GM23338 (cell line): ENCODE measurements at places on chromosomes 2 and 18. TPM values are rescaled to one million over a fixed set of nuclear protein-coding genes. Genes with fewer than 3 reads are reported as not detected.
A peak's percentile ranks its signal among the peaks of the same experiment; 100 is the strongest.

The EHD3 gene
- total RNA-seq = 11.9 and 12.6 TPM in 2 replicates

The PARD6G gene
- 17.2 and 18.5 TPM in 2 replicates for total RNA-seq

The RSAD2 gene
- total RNA-seq = 0.10 TPM in 1 of 2 replicates, not detected in the other

The ALK gene
- total RNA-seq = 0.16 and 0.35 TPM in 2 replicates

The SERPINB12 gene
- total RNA-seq = not detected in 2 replicates

The CGREF1 gene
- 2.3 and 4.1 TPM in 2 replicates for total RNA-seq

The RFTN2 gene
- total RNA-seq = 0.42 and 1.0 TPM in 2 replicates

The PLEK gene
- not detected in 2 replicates for total RNA-seq

The CPO gene
- 0.94 TPM in 1 of 2 replicates, not detected in the other for total RNA-seq

The HNMT gene
- 3.4 and 5.7 TPM in 2 replicates for total RNA-seq

The MAP2 gene
- total RNA-seq = 3.2 and 4.4 TPM in 2 replicates

The NT5DC4 gene
- not detected in 2 replicates for total RNA-seq

The NEB gene
- total RNA-seq = 8.2 and 13.7 TPM in 2 replicates

The FAM110C gene
- 20.9 and 24.8 TPM in 2 replicates for total RNA-seq

GRCh38 chr2:155498106-155498505, 799.6 kb downstream of the KCNJ3 start:
- no peak overlapping the region for H3K27ac ChIP-seq
- H3K36me3 ChIP-seq = no peaks in the 10 kb centered on the region

GRCh38 chr18:56067214-56067894, 479.4 kb upstream of the TCF4 start:
- no peaks in the 10 kb centered on the region for H3K36me3 ChIP-seq
- H3K4me1 ChIP-seq = peaks cover 3% of the 10 kb centered on the region
- no peak overlapping the region for H3K4me3 ChIP-seq
- no peak overlapping the region for H3K27ac ChIP-seq
- H3K27me3 ChIP-seq = no peaks in the 10 kb centered on the region

GRCh38 chr18:74515620-74516231, 18.6 kb upstream of the CNDP1 start:
- DNase-seq = no peak
- H3K36me3 ChIP-seq = peaks cover 10% of the 10 kb centered on the region; the same call in 1 of the 2 replicates
- H3K27ac ChIP-seq = no peak overlapping the region
- no peak overlapping the region for H3K4me3 ChIP-seq

DNA sequence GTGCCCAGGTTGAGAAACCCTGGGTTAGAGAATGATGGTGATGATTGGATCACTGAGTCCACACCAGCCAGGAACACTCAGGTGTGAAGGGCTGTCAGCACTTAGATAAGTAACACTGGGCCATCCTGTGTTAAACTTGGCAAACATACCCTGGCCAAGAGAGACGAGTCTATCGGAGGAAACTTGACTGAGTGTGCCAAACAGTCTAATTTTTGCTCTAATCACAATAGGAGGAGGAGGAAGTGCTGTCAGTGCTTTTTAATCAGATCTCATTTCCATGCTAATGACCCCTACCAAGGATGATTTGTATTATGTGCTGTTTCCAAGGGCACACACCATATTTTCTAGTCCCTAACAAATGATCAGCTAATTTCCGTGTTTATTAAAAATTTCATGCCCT, 63.8 kb upstream of the SEC11C start:
- H3K36me3 ChIP-seq = no peaks in the 10 kb centered on the region
- no peaks in the 10 kb centered on the region for H3K27me3 ChIP-seq
- DNase-seq = no peak

GRCh38 chr18:24103320-24104021, 35.4 kb upstream of the CABYR start:
- 0 out of 2 replicates have a peak overlapping the region, but pooled peaks have one; percentile 35 for H3K27ac ChIP-seq
- H3K27me3 ChIP-seq = no peaks in the 10 kb centered on the region
- no peak for DNase-seq
- peaks cover 9% of the 10 kb centered on the region for H3K36me3 ChIP-seq
- H3K4me3 ChIP-seq = no peak overlapping the region
- no peaks in the 10 kb centered on the region for H3K4me1 ChIP-seq

DNA sequence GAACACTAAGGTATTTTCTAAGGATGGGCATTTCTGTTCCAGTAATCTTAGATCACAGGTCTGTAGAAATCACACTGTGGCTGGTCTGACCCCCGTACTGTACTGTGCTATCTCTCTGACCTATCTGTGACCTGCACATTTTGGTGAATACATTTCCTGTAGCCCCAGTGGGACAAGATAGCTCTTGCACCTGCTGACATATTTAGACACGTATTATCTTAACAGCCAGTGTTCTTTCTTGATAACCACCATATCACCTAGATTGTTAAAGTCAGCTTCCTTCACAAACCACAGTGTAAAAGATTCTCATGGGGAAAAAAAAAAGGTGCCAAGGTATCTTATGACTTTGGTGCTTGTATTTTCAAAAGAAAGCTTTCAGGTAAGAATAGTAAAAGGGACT, 39.8 kb upstream of the TMEM247 start:
- no peaks in the 10 kb centered on the region; the same call in 1 of the 2 replicates for H3K4me1 ChIP-seq
- no peaks in the 10 kb centered on the region for H3K36me3 ChIP-seq
- DNase-seq = no peak
- H3K27me3 ChIP-seq = no peaks in the 10 kb centered on the region
- H3K4me3 ChIP-seq = no peak overlapping the region
- H3K27ac ChIP-seq = no peak overlapping the region

DNA sequence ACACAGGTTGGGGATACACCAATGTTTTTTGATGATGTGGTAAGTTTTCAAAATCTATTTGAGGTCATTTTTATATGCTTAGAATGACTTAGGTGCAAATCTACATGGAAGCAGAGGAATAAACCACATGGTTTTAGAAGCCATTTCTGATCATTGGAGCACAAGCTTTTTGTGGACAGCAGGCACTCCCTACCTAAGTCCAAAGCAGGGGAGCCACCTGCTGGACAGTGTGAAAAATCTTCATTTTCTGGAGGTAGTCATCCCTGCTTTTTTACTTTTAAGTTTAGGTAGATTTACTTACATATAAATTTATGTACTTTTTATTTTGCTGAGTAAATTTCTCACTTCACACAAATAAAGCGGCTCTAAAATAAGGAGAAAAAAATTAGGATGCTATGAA, 323.2 kb downstream of the PLCL1 start:
- H3K27ac ChIP-seq = no peak overlapping the region
- H3K4me3 ChIP-seq = no peak overlapping the region
- DNase-seq = peak; percentile 77
- H3K36me3 ChIP-seq = no peaks in the 10 kb centered on the region
- H3K4me1 ChIP-seq = no peaks in the 10 kb centered on the region
- no peaks in the 10 kb centered on the region for H3K27me3 ChIP-seq

DNA sequence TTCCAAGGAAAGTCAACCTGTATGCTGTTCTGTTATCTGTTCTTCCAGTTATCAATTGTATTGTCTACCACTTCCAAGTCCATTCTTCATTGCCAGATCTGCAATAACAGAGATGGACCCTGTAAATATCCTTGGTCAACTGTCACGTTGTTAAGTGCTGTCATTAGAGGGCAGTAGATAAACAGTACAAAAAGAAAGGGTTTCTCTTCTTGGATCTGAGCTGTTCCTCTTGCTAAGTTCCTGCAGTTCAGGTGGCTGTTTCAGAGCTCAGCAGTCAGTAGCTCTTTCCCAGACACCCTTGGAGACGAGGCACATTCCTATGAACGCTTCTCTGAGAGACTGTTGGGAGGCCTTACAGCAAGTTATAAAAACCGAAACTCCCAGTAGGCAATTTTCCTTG, 957.1 kb upstream of the CHAC2 start:
- DNase-seq = peak; percentile 55
- no peaks in the 10 kb centered on the region for H3K4me1 ChIP-seq
- H3K4me3 ChIP-seq = no peak overlapping the region
- no peak overlapping the region for H3K27ac ChIP-seq
- H3K36me3 ChIP-seq = no peaks in the 10 kb centered on the region

DNA sequence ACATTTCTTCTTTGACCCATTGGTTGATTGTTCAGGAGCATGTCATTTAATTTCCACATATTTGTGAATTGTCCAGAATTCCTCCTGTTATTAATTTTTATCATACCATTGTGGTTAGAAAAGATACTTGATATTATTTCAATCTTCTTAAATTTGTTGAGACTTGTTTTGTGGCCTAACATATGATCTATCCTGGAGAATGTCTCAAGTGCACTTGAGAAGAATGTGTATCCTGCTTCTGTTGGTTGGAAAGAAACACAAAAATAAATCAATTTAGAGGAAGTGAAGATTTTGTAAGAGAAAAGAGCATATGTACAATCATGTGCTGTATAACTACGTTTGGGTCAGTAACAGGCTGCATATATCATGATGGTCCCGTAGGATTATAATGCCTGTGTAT, 118.6 kb upstream of the CDC42EP3 start:
- H3K27ac ChIP-seq = no peak overlapping the region
- no peak overlapping the region for H3K4me3 ChIP-seq
- no peak for DNase-seq
- no peaks in the 10 kb centered on the region for H3K4me1 ChIP-seq
- H3K27me3 ChIP-seq = no peaks in the 10 kb centered on the region

- no peak for DNase-seq
- no peak overlapping the region for H3K27ac ChIP-seq
- no peak overlapping the region for H3K4me3 ChIP-seq
- no peaks in the 10 kb centered on the region; the same call in 1 of the 2 replicates for H3K36me3 ChIP-seq
- no peaks in the 10 kb centered on the region for H3K27me3 ChIP-seq
These were observed 190.4 kb downstream of the NCK2 start for GRCh38 chr2:105935063-105935462.

GRCh38 chr2:69902213-69902922, 8.6 kb downstream of the SNRNP27 start:
- peaks cover 33% of the 10 kb centered on the region; the same call in 1 of the 2 replicates for H3K36me3 ChIP-seq
- no peak for DNase-seq
- no peak overlapping the region for H3K4me3 ChIP-seq
- H3K4me1 ChIP-seq = no peaks in the 10 kb centered on the region
- no peaks in the 10 kb centered on the region for H3K27me3 ChIP-seq

GRCh38 chr2:149160195-149160594, 121.7 kb downstream of the LYPD6B start:
- H3K4me1 ChIP-seq = peaks cover 14% of the 10 kb centered on the region; the same call in 1 of the 2 replicates
- no peak overlapping the region for H3K4me3 ChIP-seq
- no peak for DNase-seq

GRCh38 chr2:176164201-176164600, 7.1 kb downstream of the HOXD3 start:
- no peak for DNase-seq
- no peak overlapping the region for H3K27ac ChIP-seq
- peaks cover 100% of the 10 kb centered on the region for H3K27me3 ChIP-seq
- H3K4me3 ChIP-seq = peak overlapping the region; percentile 44
- peaks cover 45% of the 10 kb centered on the region for H3K4me1 ChIP-seq

DNA sequence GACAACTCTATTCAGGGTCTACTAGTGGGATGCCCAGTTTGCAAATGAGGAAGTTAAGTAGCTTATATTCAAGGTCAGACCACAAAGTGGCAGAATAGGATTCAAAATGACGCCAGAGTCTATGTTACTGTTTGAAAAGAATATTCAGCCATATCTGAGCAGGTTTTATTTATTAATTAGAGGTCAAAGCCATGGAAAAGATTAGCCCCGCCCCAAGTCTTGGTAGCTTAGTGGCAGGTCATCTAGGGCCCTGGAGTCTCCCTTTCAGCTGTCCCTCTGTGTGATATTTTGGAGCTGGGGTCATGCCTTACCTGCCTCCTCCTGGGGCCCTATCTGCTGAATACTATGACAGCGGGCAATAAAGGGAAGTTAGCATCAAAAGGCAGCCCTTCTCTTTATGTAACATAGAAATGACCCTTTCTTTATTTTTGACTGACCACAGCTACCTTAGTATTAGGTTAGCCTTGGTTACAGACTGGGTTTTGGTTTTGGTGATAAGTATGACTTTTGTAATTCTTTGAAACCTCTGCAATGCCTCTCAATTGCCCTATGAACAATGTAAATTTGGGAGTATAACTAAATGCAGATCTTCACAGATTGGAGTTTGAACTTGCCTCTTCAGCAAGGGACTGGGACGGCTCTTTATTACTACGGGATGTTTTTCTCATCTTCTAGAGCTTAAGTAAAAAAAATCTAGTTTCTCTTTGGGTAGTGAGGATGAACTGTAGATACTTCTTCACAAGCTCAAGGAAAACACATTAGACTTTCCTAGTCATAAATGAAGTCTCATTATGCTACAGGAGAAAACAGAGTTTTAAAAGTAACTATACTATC, 153.0 kb upstream of the ITGA4 start:
- no peak for DNase-seq
- H3K36me3 ChIP-seq = no peaks in the 10 kb centered on the region
- peaks cover 20% of the 10 kb centered on the region for H3K4me1 ChIP-seq
- no peaks in the 10 kb centered on the region for H3K27me3 ChIP-seq
- H3K4me3 ChIP-seq = no peak overlapping the region
- peak overlapping the region; percentile 6; the same call in 1 of the 2 replicates for H3K27ac ChIP-seq

GRCh38 chr18:28606686-28607085, 429.8 kb upstream of the CDH2 start:
- no peaks in the 10 kb centered on the region for H3K36me3 ChIP-seq
- H3K4me1 ChIP-seq = no peaks in the 10 kb centered on the region
- DNase-seq = no peak
- H3K27ac ChIP-seq = no peak overlapping the region

- H3K4me3 ChIP-seq = no peak overlapping the region
- no peaks in the 10 kb centered on the region for H3K27me3 ChIP-seq
- 0 out of 2 replicates have a peak, but pooled peaks cover 4% of the 10 kb centered on the region for H3K36me3 ChIP-seq
- no peak overlapping the region for H3K27ac ChIP-seq
- no peaks in the 10 kb centered on the region for H3K4me1 ChIP-seq
These were observed 671.9 kb upstream of the SOX11 start for GRCh38 chr2:5020116-5020875.

GRCh38 chr2:233768076-233768475, 8.0 kb downstream of the UGT1A1 start:
- H3K36me3 ChIP-seq = no peaks in the 10 kb centered on the region
- peak; percentile 11 for DNase-seq
- H3K4me3 ChIP-seq = no peak overlapping the region
- no peaks in the 10 kb centered on the region for H3K4me1 ChIP-seq
- H3K27me3 ChIP-seq = no peaks in the 10 kb centered on the region

- peaks cover 4% of the 10 kb centered on the region; the same call in 1 of the 2 replicates for H3K4me1 ChIP-seq
- peak; percentile 53 for DNase-seq
- no peaks in the 10 kb centered on the region for H3K27me3 ChIP-seq
- no peaks in the 10 kb centered on the region; the same call in 1 of the 2 replicates for H3K36me3 ChIP-seq
These were observed 770 bp downstream of the NBAS start for GRCh38 chr2:15560140-15560987.

- no peaks in the 10 kb centered on the region for H3K36me3 ChIP-seq
- no peak overlapping the region for H3K27ac ChIP-seq
- peaks cover 48% of the 10 kb centered on the region for H3K4me1 ChIP-seq
- DNase-seq = no peak
- no peak overlapping the region for H3K4me3 ChIP-seq
These were observed 24.1 kb downstream of the SKA1 start for GRCh38 chr18:50398947-50399346.

- no peak overlapping the region for H3K4me3 ChIP-seq
- H3K27ac ChIP-seq = no peak overlapping the region
- no peaks in the 10 kb centered on the region for H3K27me3 ChIP-seq
- DNase-seq = no peak
- no peaks in the 10 kb centered on the region for H3K4me1 ChIP-seq
These were observed 301.4 kb downstream of the NR4A2 start for GRCh38 chr2:156031121-156031520.

DNA sequence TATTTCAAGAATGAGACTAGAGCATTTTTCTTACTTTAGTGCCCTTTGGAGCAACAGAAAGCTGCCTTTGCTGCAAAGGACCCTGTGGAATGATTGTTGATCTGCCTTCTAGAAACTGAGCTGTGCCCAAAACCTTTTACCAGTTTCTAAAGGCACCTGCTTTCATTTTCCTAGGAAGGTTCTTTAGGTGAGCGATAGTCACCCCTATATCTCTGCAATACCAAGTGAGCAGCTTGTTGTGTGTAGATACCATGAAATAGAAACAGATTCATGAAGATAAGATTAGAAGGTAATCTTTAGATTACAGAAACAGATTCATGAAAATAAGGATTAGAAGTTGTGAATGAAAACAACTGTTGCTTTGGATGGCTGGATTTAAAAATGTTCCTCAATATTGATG, 202.3 kb downstream of the PLCL1 start:
- no peak for DNase-seq
- no peak overlapping the region for H3K27ac ChIP-seq
- no peaks in the 10 kb centered on the region for H3K36me3 ChIP-seq
- no peaks in the 10 kb centered on the region for H3K4me1 ChIP-seq
- no peak overlapping the region for H3K4me3 ChIP-seq
- no peaks in the 10 kb centered on the region for H3K27me3 ChIP-seq
